ENCODE measurements at places on chromosomes 3 and 15.

DNA sequence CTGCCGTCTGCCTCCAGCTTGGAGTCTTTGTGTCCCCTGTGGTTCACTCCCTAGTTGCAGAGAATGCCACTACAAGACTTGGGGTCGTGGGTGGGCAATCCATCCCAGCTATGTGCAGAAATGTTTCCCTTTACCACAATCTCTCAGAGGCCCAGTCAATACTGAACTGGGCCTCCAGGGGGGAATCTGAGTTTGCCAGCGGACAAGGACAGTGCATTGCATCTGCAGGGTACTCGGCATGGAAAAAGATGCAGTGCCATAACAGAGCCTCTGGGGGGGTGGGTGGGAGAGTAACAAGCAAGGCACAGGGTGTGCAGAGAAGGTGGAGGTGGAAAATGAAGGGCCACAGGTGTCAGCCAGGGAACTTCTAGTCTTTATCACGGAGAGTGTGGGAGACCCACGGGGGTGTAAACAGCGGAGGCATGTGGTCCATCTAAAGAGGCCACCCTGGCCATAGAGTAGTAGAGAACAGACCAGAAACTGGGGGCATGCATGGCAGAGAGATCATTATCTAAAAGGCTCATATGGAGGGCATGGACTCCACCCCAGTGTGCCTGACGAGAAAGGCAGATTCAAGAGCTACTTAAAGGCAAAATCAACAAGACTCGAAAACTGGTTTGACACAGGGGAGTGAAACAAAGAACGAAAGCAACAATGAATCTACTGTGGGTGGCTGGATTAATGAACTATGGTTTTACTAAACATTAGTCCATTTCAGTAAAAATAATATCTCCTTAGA, 182.4 kb downstream of the ANXA2 start:
- DNase-seq = no peak

- no peak for DNase-seq
Measured at GRCh38 chr3:178231645-178232044, 304.6 kb upstream of the KCNMB2 start.

DNA sequence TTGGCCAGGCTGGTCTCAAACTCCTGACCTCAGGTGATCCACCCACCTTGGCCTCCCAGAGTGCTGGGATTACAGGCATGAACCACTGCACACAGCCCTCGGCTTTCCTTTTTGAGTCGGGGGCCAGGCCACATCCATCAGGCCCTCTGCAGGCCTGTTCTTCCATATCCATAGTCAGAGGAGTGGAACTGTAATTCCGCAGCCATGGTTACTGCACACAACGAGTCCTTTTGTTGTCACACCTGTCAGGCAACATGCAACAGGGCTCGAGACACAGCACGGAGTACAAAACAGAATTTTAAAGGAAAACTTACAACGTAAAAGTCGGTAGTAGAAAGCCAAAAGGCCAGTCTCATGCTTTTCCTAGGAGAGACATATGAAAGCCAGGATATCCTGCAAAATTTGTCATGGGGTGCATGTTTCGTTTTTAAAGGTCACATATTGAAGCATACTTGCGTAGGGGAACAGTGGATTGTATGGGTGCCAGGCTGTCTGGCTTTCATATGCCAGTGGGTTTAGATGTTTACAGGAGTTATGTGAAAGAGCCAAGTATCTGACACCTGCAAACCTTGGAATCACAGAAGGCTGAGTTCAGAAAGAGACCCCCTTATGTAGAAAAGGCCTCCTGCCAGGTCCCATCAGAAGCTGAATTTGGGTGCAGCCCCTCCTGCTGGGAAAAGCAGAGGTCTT, 63.2 kb upstream of the LPP start:
- DNase-seq = no peak

DNA sequence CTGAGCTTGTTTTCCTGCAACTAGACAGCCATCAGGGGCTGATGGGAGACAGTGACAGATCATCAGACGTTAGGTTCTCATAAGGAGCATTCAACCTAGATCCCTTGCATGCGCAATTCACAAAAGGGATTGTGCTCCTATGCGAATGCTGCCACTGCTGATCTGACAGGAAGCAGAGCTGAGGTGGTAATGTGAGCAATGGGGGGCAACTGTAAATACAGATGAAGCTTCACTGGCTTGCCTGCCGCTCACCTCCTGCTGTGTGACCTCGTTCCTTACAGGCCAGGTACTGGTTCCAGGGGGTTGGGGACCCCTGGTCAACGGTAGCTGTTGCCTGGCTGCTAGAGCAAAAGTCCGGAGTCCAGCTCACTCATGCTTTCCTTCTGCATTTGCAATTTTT, 26.4 kb upstream of the KCNAB1 start:
- no peak for DNase-seq

DNA sequence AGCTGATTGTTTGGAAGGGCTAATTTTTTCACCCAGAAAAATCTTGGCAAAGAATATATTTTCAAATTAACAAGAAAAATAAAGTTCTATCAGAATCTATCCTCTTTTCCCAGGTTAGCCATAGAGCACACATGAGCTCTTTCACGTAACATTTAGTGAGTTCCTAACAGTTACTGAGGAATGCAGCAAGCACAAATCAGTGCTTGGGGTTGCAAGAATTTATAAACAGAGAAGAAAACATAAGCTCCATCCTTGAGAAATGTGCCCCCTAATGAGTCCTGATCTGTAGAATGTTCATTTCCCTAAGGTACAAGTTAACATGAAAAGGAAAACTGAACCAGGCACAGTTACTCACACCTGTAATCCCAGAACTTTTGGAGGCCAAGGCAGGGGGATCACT, 13.9 kb downstream of the EOGT start:
- no peak for DNase-seq

Measured in stimulated activated naive CD8-positive, alpha-beta T cell treated with anti-CD3 and anti-CD28 coated beads, Interleukin-15, Interleukin-2, amounts not matched to agents 100 U/mL and 50 U/mL, for 24 hours (primary cell).